COLO829 (cell line): ENCODE measurements at places on chromosomes 11 and 22.

GRCh38 chr22:23569716-23570115 lies 10.4 kb downstream of the IGLL1 start:
- no peak for DNase-seq

- no peak for DNase-seq
These were observed 296.6 kb downstream of the TBC1D22A start for GRCh38 chr22:47059076-47059475.

- DNase-seq, result no peak
These were observed 353.5 kb downstream of the TBC1D22A start for GRCh38 chr22:47115921-47116320.

DNA sequence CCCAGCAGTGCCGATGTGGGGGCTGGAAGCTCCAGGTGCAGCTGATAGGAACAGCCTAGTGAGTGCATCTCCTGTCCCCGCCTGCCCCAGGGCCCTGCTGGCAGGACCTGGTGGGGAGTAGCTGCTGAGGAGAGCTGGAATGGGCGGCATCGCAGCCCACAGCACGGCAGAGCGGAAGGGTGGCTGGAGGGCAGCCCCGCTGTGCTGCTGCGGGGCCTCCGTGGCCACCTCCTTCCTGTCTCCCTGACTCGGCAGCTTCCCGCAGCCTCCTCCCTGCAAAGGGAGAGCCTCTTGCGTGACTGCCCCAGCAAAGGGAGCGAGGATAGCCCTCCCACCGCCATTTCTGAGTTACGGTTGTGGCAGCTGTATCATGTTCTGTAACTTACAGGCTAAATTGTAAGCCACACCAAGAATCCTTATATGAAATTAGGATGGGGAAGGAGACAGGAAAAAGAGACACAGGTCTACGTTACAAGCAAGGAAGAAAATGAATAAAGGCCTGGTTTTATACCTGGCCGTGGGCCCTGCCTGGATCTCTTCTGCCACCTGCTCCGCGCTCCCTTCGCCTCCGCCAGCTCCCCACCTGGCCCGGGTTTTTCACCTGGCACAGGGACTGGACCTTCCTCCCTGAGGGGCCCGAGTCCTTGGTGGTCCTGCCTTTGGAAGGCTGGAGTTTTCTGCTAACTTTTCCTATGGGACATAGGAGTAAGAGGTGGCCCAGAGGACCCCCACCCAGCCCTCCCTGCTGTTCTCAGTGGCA lies 10.0 kb downstream of the TPCN2 start:
- DNase-seq, result no peak

- DNase-seq, result no peak
These were observed 623.8 kb upstream of the KIRREL3 start for GRCh38 chr11:127624306-127624856.

- no peak for DNase-seq
These were observed 92.8 kb upstream of the APOA1 start for GRCh38 chr11:116930177-116930576.

DNA sequence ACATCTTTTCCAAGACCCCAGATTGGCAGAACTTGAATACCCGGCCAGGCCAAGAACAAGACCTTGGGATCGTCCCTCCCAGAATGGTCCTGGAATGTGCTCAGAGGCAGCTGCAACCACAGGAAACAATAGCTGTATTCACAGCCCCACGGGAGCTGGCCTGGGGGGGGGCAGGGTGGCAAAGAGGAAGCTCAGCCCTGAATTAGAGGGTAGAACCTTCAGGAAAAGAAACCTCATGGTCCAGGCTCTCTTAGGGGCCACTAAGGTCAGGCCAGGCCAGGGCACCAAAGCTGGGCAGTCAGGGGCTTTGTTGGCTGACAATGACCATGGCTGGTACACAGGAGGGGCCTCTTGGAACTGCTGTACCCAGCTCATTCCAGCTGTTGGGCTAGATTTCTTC lies 17.3 kb downstream of the RPL27A start:
- peak; percentile 86 for DNase-seq

- DNase-seq, result no peak
These were observed 50.3 kb downstream of the SHANK2 start for GRCh38 chr11:71201936-71202597.

GRCh38 chr22:25509374-25509791 lies 55.1 kb upstream of the GRK3 start:
- no peak for DNase-seq

GRCh38 chr11:100689141-100689540 lies 2.1 kb downstream of the ARHGAP42 start:
- no peak for DNase-seq

DNA sequence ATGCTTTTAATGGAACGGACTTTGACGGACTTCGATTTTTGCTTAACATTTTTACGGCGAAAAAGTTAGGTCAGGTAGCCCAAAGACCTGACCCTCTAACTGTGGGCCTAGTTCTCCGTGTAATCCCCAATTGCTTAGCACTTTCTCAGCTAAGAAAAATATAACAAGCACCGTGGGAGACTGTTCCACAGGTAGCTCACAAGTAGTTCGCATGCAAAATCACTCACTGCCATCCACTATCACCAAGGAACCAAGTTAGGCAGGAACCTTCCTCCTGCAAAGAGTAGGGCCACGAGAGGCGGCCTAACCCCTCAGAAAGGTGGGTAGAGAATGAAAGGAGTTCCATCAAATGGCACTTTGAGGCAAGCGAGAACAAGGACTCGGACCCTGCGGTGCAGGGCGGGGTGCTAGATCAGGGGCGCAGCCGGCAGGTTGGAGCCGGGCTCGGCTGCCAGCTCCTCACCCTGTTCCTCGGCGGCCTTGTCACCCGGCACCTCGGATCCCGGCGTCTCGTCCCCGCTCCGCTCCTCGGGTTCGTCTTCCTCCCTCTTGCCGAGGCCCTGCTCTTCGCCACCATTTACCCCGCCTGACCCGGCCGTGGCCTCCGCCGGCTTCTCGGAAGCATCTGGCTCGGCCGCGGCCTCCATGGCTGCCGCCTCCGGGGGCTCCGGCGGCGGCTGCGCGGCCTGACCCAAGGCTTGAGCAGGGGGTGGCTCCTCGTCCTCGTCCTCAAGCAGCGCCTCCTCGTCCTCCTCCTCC lies 922 bp downstream of the HNRNPUL2 start:
- DNase-seq, result no peak

- no peak for DNase-seq
These were observed 16.1 kb downstream of the OR5B3 start for GRCh38 chr11:58390551-58391063.

DNA sequence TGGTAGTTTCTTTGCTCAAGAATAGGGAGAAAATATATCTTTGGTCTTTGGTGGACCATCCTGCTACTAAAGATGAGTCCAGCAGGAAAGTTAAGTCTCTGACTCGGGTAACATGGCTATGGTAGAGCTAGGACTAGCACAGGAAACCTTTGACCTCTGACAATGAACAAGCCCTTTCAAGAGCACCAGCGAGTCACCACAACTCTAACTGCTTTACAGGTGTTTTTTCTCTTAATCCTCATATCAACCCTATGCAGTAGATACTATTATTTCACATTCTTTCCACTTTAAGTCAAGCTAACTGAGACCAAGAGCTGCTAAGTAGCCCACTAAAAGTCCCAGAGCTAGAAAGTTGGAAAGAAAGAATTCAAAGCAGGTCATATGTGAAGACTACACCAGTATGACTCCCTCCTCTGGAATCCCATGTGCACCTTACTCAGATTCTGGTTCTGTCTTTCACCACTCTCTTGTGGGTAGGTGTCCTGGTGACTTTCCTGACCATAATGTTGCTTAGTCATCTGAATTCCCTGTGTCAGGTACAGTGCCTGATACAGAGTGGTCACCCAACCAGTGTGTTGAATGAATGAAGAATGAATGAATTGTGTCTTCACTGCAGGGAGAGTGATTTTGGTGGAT lies 53.8 kb upstream of the ME3 start:
- DNase-seq, result no peak

GRCh38 chr11:123129920-123130319 lies 65.1 kb downstream of the CLMP start:
- DNase-seq, result no peak

- no peak for DNase-seq
These were observed at the start of gene MAPK11 for GRCh38 chr22:50269970-50270665. TSS of gene MAPK11 (minus strand) at chr22:50270380. CDS start at chr22:50270292, 88 bp downstream.

DNA sequence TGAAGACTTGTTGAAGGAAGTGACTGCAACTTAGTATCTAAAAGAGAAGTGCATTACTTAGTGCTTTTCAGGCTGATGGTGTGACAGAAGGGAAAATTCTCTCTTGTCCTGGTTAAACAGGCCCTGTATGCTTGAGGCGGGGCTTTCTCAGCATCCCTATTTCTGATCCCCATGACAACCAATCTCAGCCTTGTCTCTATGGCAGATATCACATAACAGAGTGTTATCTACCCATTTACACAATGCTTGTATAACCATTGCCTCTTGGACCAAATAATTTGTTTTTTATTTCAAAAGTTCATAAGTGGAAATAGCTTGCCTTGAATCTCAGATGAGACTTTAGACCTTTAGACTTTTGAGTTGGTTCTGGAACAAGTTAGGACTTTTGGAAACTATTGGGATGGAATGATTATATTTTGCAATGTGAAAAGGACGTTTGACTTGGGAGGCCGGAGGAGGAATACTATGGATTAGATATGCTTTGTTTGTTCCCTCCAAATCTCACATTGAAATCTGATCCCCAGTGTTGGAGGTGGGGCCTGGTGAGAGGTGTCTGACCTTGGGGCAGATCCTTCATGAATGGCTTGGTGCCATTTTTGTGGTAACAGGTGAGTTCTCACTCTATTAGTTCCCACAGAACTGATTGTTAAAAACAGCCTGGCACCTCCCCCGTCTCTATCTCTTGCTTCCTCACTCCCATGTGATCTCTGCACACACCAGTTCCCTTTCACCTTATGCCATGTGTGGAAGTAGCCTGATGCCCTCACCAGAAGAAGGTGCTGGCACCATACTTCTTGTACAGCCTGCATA lies 3.1 kb upstream of the GLYAT start:
- DNase-seq, result no peak

- no peak for DNase-seq
These were observed 11.2 kb upstream of the SF1 start for GRCh38 chr11:64789331-64790204.

DNA sequence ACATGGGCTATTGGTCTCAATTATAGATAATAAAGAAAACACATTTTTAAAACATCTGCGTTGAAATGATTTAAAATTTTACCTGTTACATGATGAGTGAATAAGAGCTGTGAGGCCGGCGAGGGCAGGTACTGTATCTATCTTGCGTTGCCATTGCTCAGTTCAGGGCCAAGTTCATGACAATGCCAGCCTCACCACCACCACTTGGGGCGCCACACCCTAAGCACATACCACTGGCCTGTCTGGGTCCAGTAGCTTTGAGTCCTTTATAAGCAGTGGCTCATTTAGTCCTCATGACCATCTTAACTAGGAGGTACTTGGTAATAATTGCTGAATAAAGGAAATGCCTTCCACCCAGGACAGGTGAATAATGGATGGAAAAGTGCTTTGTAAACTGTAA lies 14.5 kb upstream of the MB start:
- peak; percentile 28 for DNase-seq

GRCh38 chr22:17638182-17638431 lies 450 bp upstream of the BCL2L13 start:
- DNase-seq, result no peak

DNA sequence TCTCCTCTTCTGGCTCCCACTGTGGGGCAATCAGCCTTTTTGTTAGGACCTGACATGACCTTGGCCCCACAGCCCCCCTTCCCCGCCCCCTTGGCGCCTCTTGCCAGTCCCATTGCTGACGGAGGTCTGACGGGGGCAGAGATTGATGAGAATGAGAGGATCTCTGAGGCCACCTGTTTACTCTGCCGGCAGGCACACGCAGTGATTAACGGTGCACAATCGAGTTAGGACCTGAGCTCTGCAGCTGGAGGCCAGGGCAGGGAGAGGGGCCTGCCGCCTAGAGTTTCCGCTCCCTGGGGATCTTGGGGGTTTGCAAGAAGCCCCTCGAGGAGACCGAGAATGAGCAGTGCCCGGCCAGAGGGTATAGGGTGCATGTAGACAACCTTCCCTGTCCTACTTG lies 6.8 kb upstream of the CHRM1 start:
- no peak for DNase-seq

DNA sequence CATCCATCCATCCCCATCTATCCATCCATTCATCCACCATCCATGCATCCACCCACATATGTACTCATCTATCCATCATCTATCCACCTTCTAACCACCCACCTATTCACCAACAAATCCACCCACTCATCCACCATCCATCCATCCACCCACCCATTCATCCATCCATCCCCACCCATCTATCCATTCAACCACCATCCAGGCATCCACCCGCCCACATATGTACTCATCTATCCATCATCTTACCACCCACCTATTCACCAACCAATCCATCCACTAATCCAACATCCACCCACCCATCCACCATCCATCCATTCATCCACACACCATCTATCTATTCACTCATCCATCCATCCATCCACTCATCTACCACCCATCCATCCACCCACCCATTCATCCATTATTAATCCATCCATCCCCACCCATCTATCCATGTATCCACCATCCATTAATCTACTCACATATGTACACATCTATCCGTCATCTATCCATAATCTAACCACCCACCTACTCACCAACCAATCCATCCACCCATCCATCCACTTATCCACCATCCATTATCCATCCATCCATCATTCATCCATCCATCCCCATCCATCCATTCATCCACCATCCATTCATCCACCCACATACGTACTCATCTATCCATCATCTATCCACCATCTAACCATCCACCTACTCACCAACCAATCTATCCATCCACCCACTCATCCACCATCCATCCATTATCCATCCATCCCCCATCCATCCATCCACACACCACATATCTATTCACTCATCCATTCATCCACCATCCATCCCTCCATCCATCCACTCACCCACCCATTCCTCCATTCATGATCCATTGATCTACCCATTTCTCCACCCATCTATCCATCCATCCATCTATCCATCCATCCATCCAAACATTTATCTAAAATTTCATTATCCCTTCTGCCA lies 940.0 kb downstream of the BRD1 start:
- DNase-seq, result no peak

DNA sequence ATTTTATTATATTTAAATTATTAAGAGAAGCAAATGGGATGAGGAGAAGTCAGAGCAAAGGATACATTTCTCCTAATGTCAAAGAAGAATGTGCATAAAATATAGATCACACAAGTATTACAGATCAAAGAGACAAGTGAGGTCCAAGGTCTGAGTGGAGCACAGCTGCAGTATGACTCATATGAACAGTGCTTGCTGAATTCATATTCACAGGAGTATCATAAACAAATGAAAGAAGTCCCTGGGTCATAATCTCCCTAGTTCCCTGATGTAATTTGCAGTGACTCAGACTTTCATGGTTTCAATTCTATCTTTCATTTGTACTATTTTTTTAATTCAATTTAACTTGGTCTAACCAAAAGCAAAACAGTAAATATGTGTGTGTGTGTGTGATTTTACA lies 499.0 kb upstream of the CCDC179 start:
- DNase-seq, result peak; percentile 92

- no peak for DNase-seq
These were observed 110.7 kb downstream of the CACNA1I start for GRCh38 chr22:39681038-39681861.

GRCh38 chr11:116873381-116873780 lies 36.0 kb upstream of the APOA1 start:
- no peak for DNase-seq
